Hair follicle dermal papilla cell (primary cell): ENCODE measurements at places on chromosomes 6 and 20. TPM values are rescaled to one million over a fixed set of nuclear protein-coding genes. Genes with fewer than 3 reads are reported as not detected.

OVOL2 gene
- total RNA-seq: not detected in 2 replicates

CAP2 gene
- total RNA-seq: 1.9 and 10.5 TPM in 2 replicates

ADGRF4 gene
- not detected in 2 replicates for total RNA-seq

RSPH3 gene
- 6.3 and 7.3 TPM in 2 replicates for total RNA-seq

ULBP3 gene
- total RNA-seq: 18.0 and 18.8 TPM in 2 replicates

MAP7 gene
- 1.9 and 3.7 TPM in 2 replicates for total RNA-seq

PSORS1C2 gene
- total RNA-seq: not detected in 2 replicates
